ENCODE measurements at places on chromosomes 7 and 10. TPM values are rescaled to one million over a fixed set of nuclear protein-coding genes. Genes with fewer than 3 reads are reported as not detected.

NPTX2 gene
- total RNA-seq = not detected

RGS10 gene
- 113 TPM for total RNA-seq

PRSS58 gene
- total RNA-seq = not detected

TUBAL3 gene
- total RNA-seq = not detected

PLCE1 gene
- 0.06 TPM for total RNA-seq

SEMA3D gene
- total RNA-seq = not detected

TRIM50 gene
- not detected for total RNA-seq

NUPR2 gene
- not detected for total RNA-seq

DYNC1I1 gene
- total RNA-seq = not detected

CABCOCO1 gene
- total RNA-seq = not detected

CASP2 gene
- 129 TPM for total RNA-seq

COL17A1 gene
- not detected for total RNA-seq

ITIH5 gene
- total RNA-seq = not detected

FANK1 gene
- 0.49 TPM for total RNA-seq

MPP7 gene
- total RNA-seq = 1.4 TPM

ZNF853 gene
- 1.3 TPM for total RNA-seq

GRCh38 chr10:102230861-102231356, 4.8 kb downstream of the ELOVL3 start:
- peak; percentile 62 for DNase-seq

GRCh38 chr10:62638062-62638477, 166.4 kb upstream of the ADO start:
- DNase-seq = no peak

DNA sequence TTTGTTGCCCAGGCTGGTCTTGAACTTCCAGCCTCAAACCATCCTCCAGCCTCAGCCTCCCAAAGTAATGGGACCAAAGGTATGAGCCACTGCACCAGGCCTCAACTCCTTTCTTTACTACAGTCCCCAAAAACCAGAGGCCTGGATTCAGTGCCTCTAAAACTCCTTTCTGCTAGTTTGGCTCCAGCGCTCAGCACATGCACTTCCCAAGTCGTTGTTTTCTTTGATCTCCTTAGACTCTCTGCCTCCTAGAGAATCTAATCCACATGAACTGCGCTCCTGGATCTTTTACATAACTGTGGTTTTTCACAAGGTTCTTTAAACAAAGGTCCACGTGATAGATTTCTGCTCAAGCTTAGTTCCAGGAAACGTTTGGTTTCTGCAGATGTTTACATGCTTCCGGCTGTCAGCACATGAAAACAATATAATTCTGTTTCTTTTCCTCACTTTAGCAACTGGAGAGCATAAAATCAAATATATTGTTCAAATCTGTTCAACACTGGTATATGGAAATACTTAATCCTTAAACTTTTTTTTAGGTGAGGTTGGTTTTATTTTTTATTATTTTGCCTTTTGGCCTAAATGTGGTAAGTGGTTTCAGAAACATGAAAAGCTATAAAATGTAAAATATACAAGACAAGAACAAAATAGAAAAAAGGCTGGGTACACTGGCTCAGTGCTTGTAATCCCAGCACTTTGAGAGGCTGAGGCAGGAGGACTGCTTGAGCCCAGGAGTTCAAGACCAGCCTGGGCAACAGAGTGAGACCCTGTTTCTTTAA, 270.5 kb upstream of the MKLN1 start:
- DNase-seq = peak; percentile 51

- DNase-seq = no peak
Observed at GRCh38 chr7:102469972-102470825, 5.4 kb downstream of the LRWD1 start.

- DNase-seq = no peak
Observed at GRCh38 chr7:157335236-157335635, 1.6 kb upstream of the DNAJB6 start.

DNA sequence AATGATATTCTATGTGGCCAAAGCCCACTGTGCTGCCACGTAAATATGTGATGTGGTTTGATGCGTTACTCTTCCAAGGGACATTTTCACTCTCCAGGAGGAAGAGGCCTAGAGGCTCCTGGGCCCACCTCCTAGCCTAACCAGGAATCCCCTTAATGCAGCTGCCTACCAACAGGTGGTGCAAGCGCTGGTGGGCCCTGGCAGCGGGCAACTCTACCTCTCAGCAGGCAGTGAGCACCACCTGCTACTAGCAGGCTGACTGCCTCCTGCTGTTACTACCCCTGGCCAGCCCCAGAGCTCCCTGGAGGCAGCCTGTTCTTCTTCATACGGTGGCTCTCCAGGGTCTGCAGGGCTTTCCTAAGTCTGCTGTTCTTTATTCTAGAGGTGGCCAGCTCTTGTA, 62.8 kb downstream of the CDH23 start:
- no peak for DNase-seq

DNA sequence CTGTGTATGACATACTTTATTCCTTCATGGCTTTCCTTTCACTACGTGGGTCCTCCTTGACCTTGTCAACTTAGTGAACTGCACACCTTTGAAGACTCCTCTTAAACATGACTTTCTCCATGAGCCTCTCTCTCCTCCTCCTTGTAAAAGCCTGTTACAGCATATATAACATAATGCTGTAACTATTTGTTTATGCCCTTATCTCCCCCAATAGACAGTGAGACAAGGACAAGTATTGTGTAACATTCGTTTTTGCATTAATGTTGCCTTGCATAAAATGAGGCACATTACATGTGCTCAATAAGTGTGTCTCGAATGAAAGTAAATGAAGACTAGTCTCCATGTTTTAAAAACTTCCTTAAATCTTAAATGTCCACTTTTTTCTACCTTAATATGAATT, 4.3 kb upstream of the LAMB1 start:
- DNase-seq = no peak

DNA sequence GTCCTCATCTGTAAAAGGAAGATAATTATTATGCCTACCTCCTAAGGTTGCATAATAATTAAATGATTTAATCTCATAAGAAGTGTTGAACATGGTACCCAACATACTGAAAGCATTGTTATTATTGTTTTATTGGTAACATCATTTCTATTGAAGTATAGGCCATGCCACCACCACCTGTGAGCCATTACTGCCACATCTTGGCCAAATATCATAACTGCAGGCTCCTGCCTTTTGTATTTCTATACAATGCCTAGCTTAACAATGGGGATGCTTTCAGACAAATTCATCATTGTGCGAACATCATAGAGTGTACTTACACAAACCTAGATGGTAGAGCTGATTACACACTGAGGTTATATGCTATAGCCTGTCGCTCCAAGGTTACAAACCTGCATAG, 61.1 kb upstream of the NPSR1 start:
- DNase-seq = no peak

DNA sequence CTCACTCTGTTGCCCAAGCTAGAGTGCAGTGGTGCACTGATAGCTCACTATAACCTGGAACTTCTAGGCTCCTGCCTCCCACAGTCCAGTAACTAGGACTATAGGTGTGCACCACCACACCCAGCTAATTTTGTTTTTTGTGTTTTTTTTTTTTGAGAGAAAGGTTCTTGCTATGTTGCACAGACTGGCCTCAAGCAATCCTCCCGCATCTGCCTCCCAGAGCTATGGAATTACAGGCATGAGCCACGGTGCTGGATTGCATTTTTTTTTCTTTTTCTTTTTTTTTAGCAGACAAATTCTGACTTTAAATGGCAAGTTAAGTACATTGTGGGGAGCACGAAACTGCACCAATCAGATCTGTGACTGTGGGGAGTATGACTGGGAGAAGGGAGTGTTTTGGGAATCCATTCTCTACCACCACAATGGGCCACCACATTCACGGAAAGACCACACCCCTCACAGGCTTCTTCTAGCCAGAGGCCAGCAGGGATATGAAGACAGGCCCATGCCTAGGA, 58.1 kb upstream of the MSMB start:
- no peak for DNase-seq

DNA sequence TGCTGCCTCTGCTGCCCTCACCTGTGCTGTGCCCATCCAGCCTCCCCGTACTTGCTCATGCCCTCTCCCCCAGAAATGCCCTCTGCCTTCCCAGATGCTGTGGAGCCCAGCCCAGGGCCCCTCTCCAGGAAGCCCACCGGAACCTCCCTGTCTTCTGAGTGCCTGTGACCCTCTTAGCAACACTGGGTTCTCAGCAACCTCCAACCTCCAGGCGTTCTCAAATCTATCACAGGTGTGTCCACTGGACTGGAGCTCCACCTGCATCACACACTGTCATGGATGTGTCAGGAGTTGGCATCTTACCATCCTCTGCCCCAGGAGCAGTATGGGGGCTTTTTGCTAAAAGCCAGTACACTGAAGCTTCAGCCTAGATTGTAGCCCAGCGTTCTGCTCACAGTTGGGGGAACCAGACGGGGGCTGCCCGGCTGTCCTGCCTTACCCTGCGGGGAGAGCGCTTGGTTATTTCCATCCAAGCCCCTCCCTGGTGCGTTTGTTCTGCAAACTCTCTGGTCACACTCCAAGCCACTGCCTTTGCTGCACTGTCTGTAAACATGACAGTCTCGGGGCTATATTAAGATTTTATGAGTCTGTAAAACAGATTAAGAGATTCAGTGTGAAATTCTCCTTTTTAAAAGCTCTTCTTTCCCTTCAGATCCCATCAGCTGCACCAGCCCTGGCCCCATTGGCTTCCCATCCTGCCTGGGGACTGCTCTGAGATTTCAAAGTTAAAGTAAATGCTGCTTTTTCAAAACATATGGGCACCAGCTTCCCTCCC, 71.3 kb upstream of the CPXM2 start:
- DNase-seq = no peak

- DNase-seq = peak; percentile 14
Observed at GRCh38 chr7:55561690-55562089, 10.6 kb downstream of the VOPP1 start.

GRCh38 chr10:67695555-67695954, 440 bp downstream of the CTNNA3 start:
- no peak for DNase-seq

GRCh38 chr7:100588438-100588837, 2.3 kb downstream of the FBXO24 start:
- no peak for DNase-seq

DNA sequence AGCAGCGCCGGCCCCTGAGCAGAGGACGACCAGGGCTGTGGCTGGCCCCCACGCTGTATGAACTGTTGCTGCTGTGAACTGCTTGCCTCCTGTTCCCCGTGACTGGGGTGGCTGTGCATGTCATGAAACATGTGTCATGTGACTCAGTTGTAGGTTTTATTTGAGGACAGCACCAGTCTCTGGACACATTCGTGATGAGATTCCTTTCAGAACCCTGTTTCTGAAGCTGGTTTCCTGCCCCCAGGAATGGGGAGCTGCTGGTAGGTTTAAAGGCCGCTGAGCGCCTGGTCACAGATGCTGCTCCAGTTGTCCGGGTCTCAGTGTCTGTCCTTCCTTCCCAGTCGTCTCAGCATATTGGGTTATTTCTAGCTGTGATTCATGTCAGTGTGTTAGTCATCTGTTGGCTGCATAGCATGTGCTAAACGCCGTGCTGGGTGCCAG, 79.1 kb upstream of the PPIF start:
- no peak for DNase-seq

GRCh38 chr7:29987083-29987482, 2.5 kb downstream of the SCRN1 start:
- no peak for DNase-seq

GRCh38 chr7:47887016-47887640, 61.1 kb downstream of the PKD1L1 start:
- DNase-seq = no peak

- DNase-seq = no peak
Observed at GRCh38 chr7:46685051-46685450, 764.0 kb upstream of the IGFBP3 start.

DNA sequence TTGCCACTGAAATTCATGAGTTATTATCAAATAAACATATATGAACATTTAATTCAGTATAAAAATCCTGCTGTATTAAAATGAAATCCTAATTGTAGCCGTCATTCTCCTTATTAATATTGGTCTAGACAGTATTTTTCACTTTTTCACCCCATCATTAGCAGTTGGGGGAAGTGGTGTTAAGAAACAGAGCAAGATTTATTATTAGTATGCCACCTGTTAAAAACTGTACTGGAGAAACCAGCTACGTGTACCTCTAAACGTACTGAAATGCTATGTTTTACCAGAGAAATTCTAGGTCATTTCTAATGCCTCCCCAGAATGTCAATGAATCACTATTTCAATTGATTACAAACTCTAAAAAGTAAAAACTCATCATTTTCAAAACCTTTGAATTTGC, 9.8 kb upstream of the ZNRF2 start:
- DNase-seq = no peak

- no peak for DNase-seq
Observed at GRCh38 chr10:92470026-92470425, 103.9 kb downstream of the IDE start.

DNA sequence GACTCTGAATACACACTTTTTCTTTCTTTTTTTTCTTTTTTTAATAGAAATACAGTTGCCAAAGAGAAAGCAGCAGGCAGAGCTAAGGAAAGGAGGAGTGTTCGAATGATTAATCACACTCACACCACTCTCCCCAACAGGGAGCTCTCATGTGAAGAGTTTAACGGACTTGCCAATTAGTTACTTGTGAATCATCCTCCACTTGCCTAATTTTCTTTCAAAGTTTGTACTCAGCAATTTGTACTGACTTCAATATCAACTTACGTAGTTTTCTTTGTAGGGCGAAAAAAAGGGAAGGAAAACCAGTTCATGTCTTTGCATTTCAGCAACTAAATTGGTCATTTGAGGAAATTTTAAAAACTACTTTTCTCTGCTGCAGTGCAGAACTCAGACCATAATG, 109.2 kb downstream of the PIP4K2A start:
- no peak for DNase-seq

GRCh38 chr7:40382145-40382544, 247.3 kb downstream of the SUGCT start:
- DNase-seq = no peak

GRCh38 chr7:1542841-1543747, 12.6 kb downstream of the MAFK start:
- no peak for DNase-seq

DNA sequence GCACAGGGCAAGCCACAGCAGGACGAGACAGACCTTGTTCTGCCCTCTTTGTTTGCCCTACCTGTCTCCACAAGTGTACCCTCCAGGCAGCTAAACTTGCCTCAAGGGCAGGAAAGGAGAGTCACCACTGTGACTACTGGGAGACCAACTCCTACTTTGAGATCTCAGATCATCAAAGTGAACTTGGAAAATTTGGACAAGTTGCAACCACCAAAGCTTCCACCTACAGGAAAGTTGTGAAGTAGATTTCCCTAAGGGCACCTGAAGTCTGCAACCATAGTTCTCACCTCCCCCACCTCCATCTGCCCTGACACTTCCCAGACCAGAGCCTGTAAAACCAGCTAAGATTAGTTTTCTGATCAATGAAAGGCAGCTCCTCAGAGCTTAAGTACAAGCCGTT, 2.5 kb upstream of the WDR91 start:
- no peak for DNase-seq

GRCh38 chr7:113784956-113785355, 133.9 kb downstream of the PPP1R3A start:
- no peak for DNase-seq

GRCh38 chr10:87925570-87925969, 62.1 kb downstream of the PTEN start:
- no peak for DNase-seq

GRCh38 chr10:822661-823367, 108.7 kb downstream of the LARP4B start:
- DNase-seq = no peak

GRCh38 chr10:2294739-2295138, 557.4 kb upstream of the ADARB2 start:
- no peak for DNase-seq

Measured in activated CD8-positive, alpha-beta memory T cell treated with anti-CD3 and anti-CD28 coated beads, Interleukin-2, amount 10 ng/mL, durations not matched to agents 7 days and 5 days (primary cell).